Left ventricle myocardium superior (tissue), 1 donor: ENCODE measurements at places on chromosomes 1 and 21.

GRCh38 chr1:246528933-246529731 lies 22.1 kb upstream of the SMYD3 start:
- DNase-seq, result no peak

DNA sequence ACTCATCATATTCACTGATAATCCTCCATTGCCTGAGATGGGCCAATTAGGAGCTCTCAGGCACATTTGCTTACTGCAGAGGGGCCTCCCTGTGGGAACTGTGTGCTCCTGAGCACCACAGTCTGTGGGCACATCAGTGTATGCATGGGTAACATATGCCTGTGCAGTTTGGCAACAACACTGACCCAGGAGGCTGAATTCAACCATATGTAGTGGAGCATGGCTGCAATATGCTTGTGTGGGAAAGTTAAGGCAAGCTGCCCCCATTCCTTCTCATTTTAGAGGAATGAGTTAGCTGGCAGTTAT lies 11.8 kb upstream of the FMOD start:
- DNase-seq, result no peak

- no peak for DNase-seq
Measured at GRCh38 chr1:187310038-187310631, 481.4 kb downstream of the PLA2G4A start.

- DNase-seq, result no peak
Measured at GRCh38 chr1:84078108-84078841, 65.8 kb upstream of the PRKACB start.
